Right atrium auricular region (tissue), 2 donors: ENCODE measurements at places on chromosomes 3 and 15. TPM values are rescaled to one million over a fixed set of nuclear protein-coding genes. Genes with fewer than 3 reads are reported as not detected.

- DNase-seq: no peak
These were observed 4.3 kb downstream of the CADM2 start for GRCh38 chr3:84963137-84963536.

DNA sequence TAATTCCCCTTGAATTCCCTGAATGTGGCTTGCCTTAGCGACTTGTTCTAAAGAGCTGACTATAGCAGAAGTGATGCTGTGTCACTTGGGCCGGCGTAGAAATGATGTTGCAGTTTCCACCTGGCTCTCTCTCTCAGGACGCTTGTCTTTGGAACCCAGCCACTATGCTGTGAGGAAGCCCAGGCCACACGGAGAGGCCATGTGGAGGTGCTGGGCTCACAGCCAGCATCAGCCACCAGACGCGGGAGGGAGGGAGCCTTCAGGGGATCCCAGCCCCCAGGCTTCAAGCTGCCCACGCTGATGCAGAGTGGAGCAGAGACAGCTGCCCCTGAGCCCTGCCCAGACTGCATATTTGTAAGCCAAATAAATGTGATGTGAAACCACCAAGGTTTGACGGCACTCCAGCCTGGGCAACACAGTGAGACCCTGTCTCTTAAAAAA, 18.6 kb downstream of the RNU5B-1 start:
- DNase-seq: no peak

- DNase-seq: no peak
These were observed 153.4 kb upstream of the SOX14 start for GRCh38 chr3:137610723-137611122.

DNA sequence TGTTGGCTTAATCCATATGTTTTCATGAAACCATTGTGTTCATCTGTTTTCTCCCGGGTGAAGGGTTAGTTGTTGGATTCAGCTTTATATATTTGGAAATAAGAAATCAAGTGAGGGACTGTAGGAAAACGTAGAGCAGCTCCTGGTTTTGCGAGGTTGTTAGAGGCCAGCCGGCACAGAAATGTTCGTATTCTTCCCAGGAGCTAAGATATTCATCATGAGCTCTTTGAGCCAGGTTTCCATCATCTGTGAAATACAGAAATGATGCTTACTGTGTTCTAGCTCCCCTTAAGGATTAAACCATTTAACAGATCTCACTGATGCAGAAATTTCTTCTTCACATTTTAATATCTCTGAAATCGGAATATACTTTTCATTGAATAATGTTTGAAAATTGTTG, 235.5 kb downstream of the PTPRG start:
- no peak for DNase-seq

DNA sequence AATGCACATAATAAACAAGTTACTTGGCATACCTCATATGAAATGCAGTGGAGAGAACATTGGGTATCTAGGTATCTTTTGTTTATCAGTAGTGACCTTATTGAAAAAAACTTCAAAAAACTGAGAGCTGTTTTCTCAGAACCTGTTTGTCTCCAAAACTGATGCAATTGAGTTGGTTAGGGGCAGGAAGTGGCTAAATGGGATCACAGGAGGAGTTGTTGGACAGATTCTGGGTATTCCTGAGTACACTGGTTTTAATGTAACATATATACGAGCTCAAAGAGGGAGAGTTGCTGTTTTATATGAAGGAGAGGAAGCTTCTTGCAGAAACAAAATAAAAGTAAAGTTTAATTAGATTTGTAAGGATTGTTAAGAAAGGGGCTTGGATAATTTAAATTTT, 159.5 kb downstream of the C3orf70 start:
- no peak for DNase-seq

- DNase-seq: no peak
These were observed 420.7 kb downstream of the ZNF385D start for GRCh38 chr3:21330293-21330692.

DNA sequence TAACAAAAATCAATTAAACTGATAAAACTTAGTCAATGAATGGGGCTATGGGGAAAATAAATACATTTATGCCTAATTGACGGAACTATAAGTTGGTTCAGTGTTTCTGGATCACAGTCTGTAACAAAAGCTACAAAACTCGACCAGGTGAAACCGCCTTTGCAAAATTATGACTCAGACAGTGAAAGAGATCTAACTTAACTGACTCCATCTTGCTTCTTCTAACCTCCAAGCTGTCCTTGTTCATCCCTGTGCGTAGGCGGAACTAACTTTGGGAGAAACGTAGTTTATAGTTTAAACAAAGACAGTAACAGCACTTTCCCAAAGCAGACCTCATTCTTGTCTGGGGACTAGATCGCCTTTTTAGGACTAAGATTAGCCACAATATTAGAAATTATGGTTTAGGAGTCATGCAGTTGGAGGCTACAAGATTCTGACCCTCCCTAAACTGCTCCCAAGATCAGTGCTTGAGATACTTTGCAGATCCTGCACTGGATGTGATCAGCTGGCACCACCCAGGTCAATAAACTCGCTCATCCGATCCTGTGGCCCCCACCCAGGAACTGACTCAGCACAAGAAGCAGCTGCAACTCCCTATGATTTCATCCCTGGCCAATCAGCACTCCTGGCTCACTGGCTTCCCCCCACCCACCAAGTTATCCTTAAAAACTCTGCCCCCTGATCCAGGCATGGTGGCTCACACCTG, 7.2 kb upstream of the MFGE8 start:
- peak; percentile 56 for DNase-seq

- no peak for DNase-seq
These were observed 140.5 kb downstream of the FNDC3B start for GRCh38 chr3:172179680-172180399.

- DNase-seq: no peak
These were observed 44.3 kb upstream of the TM4SF1 start for GRCh38 chr3:149421764-149422163.

- DNase-seq: no peak
These were observed 3.9 kb downstream of the KATNBL1 start for GRCh38 chr15:34206011-34206410.

- DNase-seq: no peak
These were observed 148.6 kb upstream of the STT3B start for GRCh38 chr3:31384117-31384516.

DNA sequence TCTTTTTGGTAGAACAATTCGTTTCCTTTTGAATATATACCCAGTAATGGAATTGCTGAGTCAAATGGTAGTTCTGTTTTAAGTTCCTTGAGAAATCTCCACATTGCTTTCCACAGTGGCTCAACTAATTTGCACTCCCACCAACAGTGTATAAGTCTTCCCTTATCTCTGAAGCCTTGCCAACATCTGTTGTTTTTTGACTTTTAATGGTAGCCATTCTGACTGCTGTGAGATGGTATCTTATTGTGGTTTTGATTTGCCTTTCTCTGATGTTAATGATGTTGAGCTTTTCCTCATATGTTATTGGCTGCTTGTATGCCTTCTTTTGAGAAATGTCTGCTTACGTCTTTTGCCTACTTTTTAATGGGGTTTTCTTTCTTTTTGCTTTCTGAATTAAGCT, 270.6 kb upstream of the MEIS2 start:
- DNase-seq: no peak

Gene GOLGA8K
- total RNA-seq: not detected

Gene TIPIN
- total RNA-seq: 1.4 TPM

Gene SLC9C1
- 0.35 TPM for total RNA-seq

Gene KNG1
- not detected for total RNA-seq

Gene SLC22A14
- total RNA-seq: not detected

Gene C2CD4B
- total RNA-seq: 5.9 TPM

Gene GMNC
- 0.59 TPM for total RNA-seq
